ENCODE measurements at places on chromosomes 3 and 15.

GRCh38 chr3:26960382-26960781 lies 337.8 kb downstream of the LRRC3B start:
- no peak for DNase-seq

DNA sequence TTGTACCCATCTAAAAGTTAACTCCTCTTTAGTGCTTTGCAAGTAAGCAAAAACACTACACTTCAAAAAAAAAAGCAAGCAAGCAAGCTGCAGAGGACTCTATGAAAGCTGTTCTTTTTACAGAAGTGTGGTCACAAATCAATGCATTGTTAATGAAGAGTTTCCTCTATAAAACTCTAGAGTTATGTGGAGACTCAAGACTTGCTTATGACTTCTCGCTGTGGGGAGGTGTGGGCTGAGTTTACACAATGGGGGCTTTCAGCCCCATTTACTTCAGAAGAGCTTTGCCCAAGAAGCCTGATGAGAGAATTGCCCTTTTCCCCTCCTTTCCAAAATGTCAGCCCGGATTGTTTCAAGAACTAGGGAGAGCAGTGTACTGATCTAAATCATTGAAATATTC lies 144.4 kb downstream of the IGSF11 start:
- no peak for DNase-seq

DNA sequence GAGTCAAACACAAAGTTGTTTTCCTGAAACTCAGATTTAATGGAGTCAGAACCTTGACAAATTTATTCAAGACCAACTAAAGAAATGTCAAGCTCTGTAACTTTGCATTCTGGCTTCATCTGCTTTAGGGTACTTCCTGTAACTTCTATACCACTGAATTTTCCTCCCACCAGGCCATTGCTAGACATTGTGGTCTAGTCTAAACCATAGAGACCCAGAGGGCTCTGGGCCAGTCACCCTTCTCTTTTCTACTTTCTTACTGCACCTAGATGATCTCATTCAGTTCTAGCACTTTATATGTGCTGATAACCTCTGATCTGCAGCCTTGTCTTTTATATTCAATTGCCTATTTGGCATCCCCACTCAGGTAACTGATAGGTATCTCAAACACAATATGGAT lies 2.8 kb upstream of the OR5K1 start:
- no peak for DNase-seq

DNA sequence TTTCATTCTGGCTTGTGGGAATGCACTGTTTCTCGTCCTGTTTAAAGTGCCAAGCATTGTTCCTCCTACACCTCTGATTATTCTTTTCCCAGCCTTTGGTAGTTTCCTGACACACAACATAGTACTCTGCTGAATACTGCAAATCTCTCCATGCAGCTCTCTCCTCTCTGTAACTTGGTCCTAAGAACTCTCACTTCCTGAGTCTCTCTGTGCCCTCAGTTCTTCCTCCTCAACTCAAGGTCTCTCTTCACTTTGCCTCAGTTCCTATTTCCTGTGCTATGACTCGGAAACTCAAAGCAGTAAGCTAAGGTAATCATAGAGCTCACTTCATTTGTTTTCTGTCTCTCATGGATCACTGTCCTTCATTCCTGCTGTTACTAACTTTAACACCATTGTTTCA lies 113.4 kb downstream of the ZNF280D start:
- DNase-seq = no peak

- DNase-seq = no peak
Observed at GRCh38 chr3:42055291-42055690, 35.9 kb upstream of the TRAK1 start.

DNA sequence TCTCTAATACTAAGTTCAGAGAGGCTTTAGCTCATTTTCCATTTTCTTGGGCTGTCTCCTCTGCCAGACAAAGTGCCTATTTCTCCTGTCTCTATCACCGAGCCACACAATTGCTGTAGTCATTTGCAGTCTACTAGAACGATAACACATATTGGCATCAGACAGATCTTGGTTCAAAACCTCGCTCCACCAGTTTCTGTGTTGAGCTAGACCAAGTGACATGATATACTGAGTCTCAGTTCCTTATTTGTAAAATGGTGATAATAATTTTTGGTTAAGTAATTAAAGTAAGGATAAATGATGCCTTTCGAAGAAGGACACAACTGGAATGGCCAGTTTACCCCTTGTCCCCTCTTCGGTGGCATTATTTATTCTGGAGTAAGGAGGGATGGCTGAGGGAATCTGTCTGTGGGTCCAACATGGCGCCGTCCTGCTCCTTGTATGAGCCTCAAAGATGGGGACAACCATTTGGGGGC lies 398 bp upstream of the RAB7A start:
- DNase-seq = no peak

DNA sequence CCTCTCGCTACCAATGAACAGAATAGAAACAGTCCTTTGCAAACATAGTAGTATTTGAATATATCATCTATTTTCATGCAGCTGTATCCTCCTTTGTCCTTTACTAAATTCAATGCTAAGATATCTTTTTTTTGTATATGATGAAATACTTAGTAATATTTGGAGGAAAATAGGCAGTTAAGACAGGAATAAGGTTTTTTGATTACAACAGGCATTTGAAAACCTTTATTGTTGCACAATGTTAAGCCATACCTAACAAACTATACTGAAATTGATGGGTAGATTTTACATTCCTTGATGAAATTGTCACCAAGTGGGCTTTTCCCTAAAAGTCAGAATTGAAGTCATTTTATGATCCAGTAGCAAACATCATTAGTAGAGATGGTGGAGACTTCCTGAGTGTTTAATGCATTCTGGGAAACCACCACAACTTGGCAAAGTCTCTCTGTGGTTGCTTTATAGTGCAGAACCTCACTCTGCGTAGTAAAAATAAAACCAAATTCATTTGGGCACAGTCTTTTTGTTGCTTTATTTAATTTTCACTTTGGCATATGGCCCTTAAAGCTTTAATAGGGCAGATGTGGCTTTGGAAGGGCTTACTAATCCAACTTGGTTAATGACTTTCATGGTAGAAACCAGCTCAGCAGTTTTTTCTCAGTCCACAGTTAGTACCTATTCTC lies 216.0 kb downstream of the DIPK2A start:
- DNase-seq = no peak

DNA sequence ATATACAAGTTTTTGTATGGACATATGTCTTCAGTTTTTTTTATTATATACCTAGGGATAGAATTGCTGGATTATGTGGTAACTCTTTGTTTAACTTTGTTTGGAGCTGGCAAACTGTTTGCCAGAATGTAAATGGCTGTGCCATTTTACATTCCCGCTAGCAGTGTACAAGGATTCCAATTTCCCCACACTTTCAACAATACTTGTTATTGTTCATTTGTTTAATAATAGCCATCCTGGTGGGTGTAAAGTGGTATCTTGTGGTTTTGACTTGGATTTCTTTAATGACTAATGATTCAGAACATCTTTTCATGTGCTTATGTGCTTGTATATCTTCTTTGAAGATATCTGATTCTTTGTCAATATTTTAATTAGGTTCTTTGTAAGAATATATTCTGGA lies 64.4 kb downstream of the ZNF609 start:
- DNase-seq = no peak

DNA sequence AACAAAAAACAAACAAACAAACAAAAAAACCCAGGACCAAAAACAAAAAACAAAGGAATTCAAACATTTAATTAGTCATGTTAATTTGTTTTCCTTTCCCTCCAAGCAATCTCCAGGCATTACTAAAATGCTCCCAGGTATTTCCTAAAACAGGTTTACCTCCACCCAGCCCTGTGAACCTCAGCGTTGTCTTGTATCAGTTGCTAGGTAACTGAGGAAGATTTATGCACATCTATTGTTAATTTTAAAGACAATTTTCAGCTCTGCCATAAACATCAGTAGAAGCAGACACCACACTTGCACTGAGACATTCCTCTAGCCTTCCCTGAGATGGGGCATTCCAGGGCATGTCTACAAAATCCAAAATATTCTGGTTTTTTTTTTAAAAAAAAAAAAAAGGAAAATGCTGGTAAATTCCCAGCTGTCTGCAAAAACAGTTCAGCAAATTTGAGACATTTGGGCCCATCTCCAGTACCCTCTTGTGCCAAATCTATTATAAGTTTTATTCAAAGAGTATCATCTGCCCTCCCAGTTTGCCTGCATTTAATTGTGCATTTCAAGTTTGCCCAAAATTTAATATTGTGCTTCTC lies 227.6 kb downstream of the ADAMTS9 start:
- no peak for DNase-seq

DNA sequence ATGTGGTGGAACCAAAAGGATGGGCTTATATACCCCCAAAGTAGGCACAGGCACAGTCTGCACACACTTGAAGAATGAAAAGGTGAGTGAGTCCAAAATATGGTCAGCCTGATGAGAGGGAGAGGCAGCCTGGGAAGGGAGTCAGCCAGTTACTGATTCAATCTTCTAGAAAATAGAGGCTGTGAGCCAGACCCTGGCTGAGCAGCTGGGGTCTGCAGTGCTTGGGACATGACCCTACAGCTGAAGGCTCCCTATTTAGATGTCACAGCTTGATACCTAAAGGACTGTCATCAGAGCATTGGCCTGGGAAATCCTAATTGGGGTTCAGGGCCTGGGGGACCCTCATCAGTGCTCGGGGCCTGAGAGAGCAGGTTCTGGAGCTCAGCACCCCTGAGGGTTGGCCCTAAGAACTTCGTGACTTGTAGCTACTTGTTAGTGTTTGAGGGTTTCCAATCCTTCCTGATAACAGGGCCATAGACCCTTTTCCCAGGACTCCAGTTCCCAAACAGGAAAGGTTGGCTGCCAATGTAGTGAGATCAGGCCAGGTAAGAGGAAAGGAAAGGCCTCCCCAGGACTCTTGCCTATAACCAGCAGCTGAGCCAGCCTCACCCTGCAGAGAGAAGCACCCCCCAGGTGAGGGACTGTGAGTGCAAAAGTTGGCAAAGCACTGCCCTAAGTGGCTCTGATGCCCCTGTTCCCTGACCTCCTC lies 54.7 kb upstream of the SLCO2A1 start:
- DNase-seq = no peak

DNA sequence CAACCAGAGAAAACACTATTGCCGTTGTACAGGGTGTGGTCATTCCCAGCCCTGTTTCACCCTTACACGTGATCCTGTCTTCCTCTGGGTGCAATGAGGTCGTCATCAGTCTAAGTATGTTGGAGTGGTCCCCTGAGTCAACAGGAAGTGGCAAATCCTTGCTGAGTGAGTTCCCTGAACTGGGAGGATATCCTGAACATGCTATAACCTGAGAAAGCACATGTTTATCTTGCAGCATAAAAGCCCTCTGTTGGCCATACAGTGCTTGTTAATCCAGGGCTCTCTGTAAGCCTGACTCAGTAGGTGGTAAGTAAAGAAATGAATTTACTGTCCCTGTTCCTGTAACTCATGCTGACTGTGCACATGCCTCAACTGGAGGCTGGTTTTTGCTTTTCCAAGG lies 477.8 kb upstream of the RGMA start:
- no peak for DNase-seq

- no peak for DNase-seq
Observed at GRCh38 chr3:190362258-190362657, 25.7 kb upstream of the CLDN16 start.

DNA sequence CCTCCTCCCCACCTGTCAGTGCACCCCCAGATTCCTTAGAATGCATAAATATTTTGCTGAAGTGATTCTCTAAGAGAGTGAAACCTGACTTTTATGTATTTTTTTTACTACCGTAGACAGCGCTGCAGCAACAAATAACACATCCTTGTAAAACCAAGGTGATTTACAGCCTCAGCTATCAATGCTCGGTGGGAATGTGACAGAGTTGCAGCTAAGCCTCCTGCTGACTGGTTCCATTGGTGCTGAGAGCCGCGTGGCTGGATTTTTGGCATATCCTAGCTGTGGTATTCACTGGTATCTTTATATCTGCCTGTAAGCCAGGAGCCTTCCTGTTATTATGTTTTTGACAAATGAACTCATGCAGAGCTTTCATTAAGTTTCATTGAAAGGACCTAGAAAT lies 11.0 kb downstream of the FGD5 start:
- no peak for DNase-seq

- no peak for DNase-seq
Observed at GRCh38 chr3:48367201-48367600, 4.8 kb upstream of the FBXW12 start.

GRCh38 chr15:68638953-68639515 lies 60.2 kb downstream of the CORO2B start:
- no peak for DNase-seq

DNA sequence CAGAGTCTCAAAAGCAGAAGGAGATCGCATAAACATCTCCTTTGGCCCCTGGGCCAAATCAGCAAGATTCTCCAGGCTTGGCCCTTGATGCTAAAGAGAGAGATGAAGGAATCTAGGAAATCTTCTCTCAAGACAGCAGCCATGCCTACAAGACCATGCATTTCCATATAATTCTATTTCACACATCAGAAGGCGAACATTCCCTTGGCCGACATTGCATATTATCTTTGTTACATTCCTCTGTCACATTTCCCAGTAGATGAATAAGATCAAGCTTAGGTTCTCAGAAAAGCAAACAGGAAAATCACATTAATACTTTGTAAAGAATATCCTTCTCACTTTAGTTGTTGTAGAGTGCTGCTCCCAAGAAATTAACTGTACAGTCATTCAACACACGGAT lies 21.3 kb downstream of the GASK1A start:
- DNase-seq = no peak

GRCh38 chr15:101267320-101268104 lies 9.8 kb downstream of the SELENOS start:
- no peak for DNase-seq

DNA sequence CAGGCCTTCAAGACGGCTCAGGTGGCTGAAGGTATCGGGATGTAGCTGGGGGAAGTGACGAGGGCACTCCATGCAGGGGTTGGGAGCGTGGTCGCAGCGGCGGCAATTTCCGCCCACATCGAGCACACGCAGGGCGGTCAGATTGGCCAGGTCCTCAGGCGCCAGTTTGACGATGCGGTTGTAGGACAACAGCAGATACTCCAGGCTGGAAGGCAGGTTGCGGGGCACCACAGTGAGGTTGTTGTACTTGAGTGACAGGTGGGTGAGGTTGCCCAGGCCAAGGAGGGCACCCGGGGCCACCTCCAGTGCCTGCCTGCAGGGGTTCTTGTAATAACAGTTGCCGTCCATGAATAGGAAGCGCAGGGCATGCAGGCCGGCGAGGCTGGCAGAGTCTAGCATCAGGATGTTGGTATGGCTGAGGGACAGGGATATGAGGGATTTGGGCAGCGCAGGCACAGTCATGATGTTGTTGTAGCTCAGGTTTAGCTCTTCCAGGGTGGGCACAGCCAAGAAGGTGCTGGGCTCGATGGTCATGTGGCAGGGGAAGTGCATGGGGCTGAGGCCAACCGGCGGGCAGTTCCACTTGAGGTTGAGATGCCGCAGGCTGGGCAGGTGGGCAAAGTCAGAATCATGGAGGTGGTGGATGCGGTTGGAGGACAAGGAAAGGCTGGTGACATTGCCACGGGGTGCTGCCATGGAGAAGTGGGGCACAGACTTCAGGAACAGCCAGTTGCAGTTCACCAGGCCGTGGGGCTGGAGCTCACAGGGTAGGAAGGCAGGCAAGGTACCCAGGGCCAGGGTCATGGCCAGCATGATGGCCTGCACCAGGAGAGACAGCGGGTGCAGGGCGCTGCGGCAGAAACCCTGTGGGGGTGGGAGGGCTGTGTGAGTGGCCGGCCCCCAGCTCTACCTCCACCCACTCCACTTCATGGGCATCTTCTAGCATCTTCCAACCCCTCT lies 1.7 kb downstream of the TLR9 start:
- DNase-seq = no peak
